ENCODE measurements at places on chromosomes 3 and 15. TPM values are rescaled to one million over a fixed set of nuclear protein-coding genes. Genes with fewer than 3 reads are reported as not detected.

The EXD1 gene
- not detected for total RNA-seq

The MYZAP gene
- total RNA-seq, result 1.2 TPM

The FBXL22 gene
- total RNA-seq, result 0.18 TPM

The CNOT10 gene
- 31.8 TPM for total RNA-seq
